ENCODE measurements at places on chromosomes 12 and 14. TPM values are rescaled to one million over a fixed set of nuclear protein-coding genes. Genes with fewer than 3 reads are reported as not detected.

GRCh38 chr12:112942572-112942971 is 4.3 kb downstream of the OAS3 start:
- DNase-seq: no peak

- DNase-seq: no peak
These were observed 167.5 kb upstream of the FKBP4 start for GRCh38 chr12:2627076-2627834.

DNA sequence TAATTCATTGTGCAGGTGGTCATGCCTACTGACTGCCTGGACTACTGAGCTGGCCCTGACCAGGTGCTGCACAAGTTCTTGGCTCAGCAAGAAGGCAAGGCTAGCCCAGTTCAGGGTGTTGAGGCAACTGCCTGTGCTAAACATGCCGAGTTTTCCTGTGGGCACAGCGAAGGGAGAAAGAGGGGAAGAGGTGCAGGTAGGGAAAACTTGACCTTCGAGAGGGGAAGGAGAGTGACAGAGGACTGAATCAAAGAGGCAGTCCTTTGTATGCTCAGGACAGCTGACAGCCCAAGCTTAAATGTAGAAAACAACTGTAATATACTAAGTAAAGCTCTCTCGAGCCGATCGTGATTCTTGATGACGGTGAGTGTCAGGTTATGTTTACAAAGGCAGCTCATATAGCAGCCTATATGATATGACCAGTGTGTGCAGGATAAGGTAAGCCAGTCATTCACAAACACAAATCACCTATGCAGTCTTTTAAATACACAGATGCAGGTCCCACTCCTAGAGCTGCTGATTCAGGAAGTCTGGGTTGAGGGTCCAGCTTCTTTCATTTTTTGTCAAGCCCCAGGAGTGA is 2.6 kb downstream of the IRAK3 start:
- DNase-seq: no peak

DNA sequence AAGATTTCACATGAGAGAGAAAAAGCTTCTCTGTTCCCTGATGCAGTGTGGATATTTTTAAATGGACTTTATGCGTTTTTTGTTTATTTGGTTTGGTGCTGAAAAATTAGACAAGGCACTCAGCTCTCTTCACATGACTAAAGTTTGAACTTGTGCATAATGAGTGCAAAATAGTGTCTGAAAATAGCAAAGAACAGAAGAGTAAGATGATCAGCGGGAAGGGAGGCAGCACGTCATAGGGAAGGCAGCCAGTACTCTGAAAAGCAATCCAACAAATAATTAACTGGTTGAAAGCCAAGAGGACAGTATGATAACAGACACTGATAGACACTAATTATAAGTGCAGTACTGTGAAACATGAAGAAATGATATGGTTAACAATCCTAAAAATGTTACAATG is 46.6 kb upstream of the CDKN3 start:
- DNase-seq: no peak

DNA sequence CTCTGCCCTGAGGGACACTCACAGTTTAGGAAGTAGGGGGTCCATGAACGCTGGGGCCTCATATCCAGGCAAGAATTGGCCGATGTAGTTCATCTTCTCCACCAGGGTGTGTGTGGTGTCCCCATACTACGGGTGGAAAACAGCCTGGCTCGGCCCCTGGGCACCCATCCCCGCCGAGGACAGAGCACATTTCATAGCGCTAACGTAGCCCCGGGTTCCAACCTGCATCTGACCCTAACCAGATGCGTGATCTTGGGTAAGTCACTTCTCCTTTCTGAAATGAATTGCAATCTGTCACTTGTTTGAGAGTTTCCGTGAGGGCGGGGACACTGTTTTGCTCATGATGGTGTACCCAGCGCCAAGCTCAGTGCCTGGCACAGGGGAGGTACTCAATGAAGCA is 9.0 kb downstream of the HPD start:
- peak; percentile 44 for DNase-seq

- DNase-seq: peak; percentile 53
These were observed 345.3 kb downstream of the RPL10L start for GRCh38 chr14:46306267-46306666.

DNA sequence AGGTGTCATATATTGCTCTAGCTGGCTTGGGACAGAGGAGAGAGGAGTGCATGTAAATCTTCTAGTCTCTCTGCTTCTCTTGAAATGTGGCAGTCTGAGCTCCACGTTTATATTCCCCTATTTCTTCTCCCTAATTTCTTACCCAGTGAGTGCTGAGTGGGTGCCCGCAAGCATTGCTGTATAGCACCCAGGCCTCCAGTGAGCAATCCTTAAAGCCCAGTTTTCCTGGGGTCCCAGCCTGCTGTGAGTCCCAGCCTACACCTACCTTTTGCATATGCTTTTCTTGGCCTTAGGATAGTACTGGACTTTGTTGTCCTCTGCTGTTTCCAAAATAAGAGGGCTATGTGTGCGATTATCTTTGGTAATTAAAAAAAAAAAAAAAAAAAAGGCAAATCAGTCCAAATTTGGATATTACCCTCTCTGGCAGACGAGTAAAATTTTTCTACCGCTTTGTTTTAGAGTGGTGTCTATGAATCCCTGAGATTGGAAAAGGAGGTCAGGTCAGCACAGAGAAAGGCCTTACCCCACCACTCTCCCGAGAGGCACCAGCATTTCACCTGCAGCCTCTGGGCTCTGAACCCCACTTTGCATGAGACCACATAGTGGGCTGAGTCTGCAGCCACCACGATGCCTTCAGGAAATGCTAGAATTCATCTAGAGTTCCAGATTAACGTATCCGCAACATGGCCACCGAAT is 1.1 kb downstream of the MGST1 start:
- peak; percentile 6 for DNase-seq

DNA sequence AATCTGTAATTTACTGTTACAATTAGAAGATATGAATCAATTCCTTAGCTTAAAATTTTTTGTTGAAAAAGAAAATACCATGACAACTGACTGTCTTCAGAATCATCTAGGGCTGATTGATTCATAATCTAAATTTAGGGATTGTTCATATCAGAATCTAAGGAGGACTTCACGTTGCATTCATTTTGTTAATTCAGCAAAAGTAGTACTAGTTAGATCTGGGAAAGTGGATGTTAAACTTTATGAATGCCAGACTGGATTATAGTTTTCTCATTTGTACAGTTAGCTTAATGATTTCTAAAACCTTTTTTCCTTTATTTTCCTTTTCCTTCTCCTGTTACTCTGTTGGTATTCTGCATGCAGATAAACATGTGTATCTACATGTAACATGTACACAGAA is 135.5 kb downstream of the PDE3A start:
- DNase-seq: no peak

GRCh38 chr12:38728894-38729293 is 176.5 kb downstream of the CPNE8 start:
- DNase-seq: no peak

DNA sequence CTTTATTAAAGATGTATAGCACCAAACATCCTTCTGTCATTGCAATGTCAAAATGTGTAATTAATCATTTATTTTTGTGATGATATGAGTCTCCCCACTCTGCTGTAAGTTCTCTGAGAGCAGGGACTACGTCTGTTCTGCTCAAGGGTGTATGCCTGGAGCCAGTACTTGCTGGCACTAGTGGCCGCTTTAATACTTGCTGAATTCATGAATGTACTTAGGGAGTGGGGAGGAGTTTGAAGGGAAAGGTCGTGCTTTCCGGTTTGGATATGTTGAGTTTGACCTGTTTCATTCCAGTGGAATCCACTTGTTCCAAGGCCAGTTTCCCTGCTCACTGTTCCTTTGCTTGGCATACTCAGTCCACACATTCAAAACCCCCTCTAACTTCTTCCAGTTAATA is 1.9 kb upstream of the DCAF5 start:
- peak; percentile 59 for DNase-seq

DNA sequence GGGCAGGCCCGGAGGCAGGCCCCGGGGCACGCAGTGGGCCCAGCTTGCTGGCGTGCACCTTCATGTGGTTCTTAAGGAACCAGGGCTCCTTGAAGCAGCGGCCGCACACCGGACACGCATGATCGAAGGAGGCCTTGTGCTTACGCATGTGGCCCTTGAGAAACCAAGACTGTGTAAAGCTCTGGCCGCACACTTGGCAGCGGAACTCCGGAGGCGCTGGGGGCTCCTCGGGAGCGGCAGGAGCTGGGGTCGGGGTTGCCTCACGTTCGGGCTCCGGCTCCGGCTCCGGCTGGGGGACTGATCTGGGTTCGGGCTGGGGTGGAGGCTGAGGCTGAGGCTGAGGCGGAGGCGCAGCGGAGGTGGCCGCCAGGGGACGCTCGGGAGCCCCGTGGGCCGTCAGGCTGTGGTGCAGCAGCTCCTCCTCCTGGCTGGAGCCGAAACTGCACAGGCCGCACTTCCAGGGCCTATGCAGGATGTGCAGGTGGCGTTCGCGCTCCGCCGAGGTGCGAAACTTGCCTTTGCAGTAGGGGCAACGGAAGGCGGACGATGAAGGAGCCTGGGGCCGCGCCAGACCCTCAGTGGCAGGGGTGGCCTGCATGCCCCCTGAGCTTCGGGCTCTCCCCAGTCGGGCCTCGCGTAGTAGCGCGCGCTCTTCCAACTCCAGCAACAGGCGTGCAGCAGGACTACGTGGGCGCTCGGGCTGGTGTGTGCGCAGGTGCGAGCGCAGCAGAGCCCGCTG is 6.0 kb downstream of the ZNF219 start:
- peak; percentile 91 for DNase-seq

DNA sequence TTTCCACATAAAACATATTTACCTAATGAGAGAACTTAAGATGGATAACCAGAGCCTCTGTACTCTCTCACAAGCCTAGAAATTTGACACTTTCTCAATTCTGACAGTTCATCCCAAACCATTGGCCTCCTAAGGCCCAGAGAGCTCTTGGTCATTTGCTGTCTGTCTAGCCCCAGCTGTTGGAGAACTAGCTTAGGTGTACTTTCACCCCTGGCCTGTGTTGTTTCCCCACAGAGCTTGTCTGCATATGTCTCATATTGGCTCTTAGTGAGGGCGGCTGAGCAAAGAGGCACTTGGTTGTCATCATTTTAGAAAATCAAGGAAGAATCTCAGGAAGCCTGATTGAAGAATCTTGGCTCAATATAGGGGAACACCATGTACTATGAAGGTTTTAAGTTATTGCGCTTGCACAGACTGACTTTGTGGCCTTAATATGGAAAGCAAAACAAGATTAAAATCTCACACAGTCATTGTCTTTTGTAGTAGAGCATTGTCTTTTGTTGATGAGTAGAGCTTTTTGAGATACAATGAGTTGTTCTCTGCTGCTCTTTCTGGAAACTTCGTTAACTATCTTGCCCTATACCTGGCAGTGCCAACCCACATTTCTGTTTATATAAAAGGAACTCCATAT is 324.6 kb downstream of the RAD51B start:
- no peak for DNase-seq

DNA sequence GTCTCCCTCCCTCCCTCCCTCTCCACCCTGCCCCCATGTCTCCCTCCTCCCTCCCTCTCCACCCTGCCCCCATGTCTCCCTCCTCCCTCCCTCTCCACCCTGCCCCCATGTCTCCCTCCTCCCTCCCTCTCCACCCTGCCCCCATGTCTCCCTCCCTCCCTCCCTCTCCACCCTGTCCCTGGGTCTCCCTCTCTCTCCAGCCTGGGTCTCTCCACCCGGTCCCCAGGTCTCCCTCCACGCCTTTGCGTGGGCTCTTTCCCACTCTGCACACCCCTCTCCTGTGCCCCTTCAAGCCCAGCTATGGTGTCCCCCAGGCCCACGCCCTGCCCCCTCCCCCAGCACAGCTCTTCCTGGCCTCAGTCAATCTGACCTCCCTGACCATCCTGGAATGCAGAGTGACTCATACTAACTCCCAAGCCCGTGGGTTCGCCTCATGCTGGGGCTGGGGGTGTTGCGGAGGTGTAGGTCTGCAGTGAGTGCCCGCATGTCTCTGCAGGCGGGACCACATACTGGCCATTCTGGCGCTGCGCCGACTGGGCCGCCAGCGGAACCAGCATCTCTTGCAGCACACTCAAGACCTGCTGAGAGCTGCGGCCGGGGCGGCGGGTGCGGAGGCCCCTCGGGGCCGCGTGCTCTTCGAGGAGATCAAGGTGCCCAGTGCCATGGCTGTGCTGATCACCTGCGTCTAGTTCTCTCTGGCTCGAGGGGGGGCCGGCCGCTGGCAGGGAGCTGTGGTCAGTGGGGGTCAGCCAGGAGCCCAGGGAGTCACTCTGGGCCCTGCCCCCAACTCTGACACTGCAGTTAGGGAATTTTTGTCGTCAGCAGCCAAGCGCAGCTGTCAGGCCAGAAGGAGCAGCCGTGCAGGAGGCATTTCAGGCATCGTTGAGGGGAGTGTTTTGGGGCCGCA is 13.5 kb upstream of the TNFAIP2 start:
- peak; percentile 78 for DNase-seq

- no peak for DNase-seq
These were observed 958.3 kb downstream of the GALC start for GRCh38 chr14:87034680-87035079.

DNA sequence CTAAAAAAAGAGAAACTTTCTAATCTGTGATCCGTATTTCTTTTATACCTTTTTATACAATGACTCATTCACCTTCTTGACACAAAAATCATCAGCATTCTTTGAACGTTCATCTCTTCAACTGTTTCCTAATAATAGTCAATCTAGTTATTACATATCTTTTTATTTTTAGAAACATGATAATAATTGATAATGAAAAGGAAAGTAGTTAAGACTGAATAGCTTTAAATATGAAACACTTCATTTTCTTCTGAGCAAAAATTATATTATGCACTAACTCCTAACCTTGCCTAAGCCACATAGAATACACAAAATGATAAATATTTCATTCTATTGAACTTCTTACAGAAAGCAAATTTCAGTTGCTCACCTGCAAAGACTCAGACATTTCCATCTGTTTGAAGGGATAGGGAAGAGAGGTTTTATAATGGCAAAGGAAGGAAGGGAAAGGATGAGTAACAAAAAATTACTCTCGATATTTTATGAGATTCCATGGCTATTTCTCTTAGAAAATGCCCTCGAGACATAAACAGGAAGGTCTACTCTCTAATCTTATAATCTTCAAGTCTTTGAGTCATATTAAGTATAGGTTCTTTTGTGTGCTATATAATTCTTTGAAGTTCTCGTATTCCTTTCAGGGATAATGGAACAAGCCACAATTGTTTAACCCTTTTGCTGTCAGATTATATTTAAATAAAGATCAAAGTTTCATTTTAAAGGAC is 7.5 kb upstream of the KLHL42 start:
- DNase-seq: no peak

- no peak for DNase-seq
These were observed 104.0 kb upstream of the CCND2 start for GRCh38 chr12:4169531-4169930.

DNA sequence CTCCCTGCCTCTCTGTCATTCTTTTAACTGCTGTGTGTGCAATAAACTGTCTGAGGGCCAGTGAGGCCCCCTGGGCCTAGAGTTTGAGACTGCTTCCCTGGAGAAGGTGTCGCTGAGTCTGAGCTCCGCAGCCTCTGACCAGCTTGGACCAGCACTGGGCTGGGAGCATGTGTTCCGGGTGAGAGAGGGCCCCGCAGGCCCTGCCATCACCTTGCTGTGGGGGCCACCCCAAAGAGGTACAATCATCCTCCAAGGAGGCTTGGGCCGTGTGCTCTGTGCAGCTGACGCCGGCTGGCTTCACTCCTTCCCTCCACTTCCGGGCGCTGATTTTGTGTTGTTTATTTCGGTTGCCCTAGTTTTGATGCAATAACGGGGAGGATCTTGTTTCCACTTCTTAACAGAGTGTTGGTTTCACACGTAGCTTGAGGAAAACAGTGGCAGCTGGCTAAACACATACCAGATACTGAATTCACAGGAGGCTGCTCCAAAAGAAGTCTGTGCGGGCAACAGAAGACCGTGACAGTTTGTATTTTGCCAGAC is 121.6 kb downstream of the TMEM132C start:
- DNase-seq: no peak

- DNase-seq: no peak
These were observed 61.9 kb upstream of the PARP11 start for GRCh38 chr12:3935078-3935477.

Gene POC1B
- total RNA-seq: 17.5 TPM

Gene CIROP
- total RNA-seq: not detected

Gene TSPAN19
- total RNA-seq: 0.50 TPM

Gene RCOR1
- total RNA-seq: 26.1 TPM
